ENCODE measurements at places on chromosomes 12 and 14.

DNA sequence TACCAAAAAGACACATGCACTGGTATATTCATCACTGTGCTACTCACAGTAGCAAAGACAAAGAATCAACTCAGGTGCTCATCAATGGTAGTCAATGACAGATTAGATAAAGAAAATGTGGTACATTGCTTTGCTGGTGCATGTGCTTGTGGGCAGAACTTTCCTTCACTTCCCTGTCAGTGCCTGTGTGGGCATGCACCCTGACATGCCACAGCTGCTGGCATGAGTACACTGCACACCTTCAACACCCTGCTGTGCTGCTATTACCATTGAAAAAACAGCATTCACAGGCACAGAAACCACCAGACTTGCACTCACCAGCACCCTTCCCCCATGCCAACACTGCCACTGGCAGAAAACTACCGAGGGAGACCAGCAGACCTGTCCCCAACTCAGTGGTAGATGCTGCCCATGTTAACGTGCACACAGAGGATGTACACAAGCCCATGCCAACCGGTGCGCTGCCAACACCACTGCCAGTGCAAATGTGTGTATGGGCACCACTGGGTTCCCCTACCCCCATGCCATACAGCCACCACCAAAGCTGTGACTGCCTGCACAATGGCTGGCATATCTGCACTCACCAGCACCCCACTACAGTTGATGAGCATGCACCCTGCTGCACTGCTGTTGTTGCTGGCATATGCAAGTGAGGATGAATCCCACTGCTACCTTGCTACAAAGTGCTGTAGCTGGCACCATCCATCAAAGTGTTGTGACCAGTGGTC lies 57.4 kb downstream of the APOBEC1 start:
- DNase-seq, result no peak

DNA sequence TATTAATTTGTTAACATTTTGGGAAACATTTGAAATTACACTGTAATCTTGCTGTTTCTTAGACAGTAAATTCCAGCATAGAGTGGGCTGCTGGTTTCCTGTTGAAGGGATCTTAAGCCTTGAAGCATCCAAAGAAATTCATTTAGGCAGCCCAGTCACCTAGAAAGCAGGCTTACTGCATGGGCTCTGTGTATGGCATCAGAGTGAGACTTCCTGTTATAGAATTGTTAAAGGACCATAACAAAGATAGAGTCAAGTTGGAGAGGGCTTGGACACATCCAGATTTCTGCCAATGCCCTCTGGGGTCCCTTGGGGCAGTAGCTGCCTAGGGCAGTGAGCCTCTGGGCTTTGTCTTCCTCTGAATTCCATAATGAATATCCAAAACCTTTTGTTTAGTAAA lies 149.2 kb downstream of the DYRK2 start:
- no peak for DNase-seq

GRCh38 chr12:85041395-85041794 lies 5.2 kb downstream of the LRRIQ1 start:
- no peak for DNase-seq

GRCh38 chr14:35004839-35005238 lies 22.0 kb downstream of the SRP54 start:
- DNase-seq, result no peak

- no peak for DNase-seq
These were observed 9.7 kb downstream of the SCN8A start for GRCh38 chr12:51600721-51601120.

DNA sequence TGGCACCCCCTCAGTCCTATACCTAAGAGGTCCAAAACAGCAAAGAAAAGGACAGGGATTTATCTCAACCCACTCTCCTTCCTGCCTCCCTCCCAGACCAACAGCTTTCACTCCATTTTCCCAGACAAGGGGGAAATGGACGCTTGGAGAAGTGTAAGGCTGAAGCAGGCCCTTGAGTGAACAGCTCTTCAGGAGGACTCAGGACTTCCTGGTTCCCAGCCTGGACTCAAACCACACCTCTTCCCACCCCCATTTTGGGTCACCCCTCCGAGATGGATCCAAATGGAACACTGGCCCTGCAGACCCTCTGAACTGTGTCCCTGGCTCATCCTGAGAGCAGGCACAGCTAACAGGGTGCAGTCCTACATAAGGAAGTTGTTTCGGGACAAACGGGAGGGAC lies 2.7 kb downstream of the KMT2D start:
- DNase-seq, result no peak

DNA sequence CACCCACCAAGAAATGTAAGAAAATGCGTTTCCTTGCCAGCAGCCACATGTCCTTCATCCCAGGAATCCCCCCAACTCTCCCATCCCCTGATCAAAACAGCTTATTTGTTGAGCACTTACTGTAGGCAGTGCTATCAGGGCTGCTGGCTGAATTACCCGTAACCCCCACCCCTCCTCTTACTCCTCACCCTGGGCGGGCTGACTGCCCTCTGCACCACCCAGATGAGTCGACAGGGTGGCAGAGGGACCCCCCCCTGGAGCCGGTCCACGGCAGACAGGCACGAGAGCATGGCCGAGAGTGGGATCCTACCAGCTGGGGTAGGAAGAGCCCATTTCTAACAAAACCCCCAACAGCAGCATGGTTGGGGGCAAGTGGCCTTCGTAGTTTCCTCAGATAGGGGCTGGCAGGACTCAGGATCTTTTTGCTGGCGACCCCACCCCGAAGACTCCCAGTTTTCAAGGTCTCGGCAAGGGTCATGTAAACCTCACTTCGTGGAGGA lies 1.1 kb upstream of the RHOF start:
- DNase-seq, result no peak

GRCh38 chr14:30355431-30355913 lies 203.5 kb upstream of the G2E3 start:
- DNase-seq, result no peak

- no peak for DNase-seq
These were observed 31.8 kb downstream of the AMN start for GRCh38 chr14:102954081-102954789.

GRCh38 chr12:123329799-123330198 lies 34.8 kb downstream of the SBNO1 start:
- no peak for DNase-seq

DNA sequence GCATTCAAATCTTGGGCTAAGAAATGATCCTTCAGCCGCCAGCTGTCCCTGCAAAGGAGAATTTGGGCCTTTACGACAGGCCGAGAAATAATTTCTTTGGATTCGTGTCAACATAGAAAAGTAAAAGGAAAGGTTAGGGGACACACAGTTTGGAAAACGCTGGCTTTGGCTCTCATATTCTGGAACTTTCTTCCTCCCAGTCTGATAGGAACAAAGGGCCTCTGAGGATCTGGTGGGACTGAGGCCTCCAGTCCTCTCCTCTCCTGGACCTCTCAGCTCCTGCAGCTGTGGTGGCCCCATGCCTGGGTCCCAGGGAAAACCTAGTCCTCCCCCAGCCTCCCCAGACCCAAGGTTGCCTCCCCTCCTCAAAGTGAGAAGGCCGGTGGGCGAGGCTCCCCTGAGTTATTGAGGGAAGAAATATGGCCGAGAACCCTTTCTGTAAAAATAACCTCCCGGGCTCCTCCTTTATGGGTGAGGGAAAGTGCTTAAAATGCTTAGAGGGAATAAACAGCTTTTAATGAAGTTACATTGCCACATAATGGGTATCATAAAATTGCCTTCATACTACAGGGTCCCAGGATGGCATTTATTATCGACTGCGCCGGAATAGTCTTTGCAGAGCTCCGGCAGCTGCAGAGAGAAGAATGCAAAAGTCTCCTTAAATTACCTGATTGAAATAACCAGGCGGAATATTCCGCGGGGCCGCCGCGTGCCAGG lies 188.3 kb downstream of the PHETA1 start:
- no peak for DNase-seq

DNA sequence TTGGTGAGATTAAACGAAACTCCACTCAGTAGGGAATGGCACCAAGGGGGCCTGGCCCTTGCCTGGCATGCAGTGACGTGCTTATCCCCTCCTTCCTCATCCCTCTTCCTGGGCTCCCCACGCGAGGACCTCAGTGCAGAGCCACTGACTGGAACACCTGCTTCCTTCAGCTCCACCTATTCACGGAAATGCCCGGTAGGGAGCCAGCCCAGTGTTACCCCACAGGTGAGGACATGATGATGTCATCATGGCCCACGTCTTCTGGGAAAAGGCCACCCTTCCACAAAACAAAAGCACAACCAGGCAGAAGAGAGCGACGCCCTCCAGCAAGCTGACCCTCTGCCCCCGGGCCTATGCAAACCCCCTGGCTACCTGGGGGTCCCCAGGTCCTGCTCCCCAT lies 42.1 kb downstream of the CCDC85C start:
- no peak for DNase-seq

GRCh38 chr12:84842406-84843013 lies 70.1 kb downstream of the SLC6A15 start:
- DNase-seq, result no peak

GRCh38 chr14:68182492-68182891 lies 362.9 kb downstream of the RAD51B start:
- DNase-seq, result no peak

DNA sequence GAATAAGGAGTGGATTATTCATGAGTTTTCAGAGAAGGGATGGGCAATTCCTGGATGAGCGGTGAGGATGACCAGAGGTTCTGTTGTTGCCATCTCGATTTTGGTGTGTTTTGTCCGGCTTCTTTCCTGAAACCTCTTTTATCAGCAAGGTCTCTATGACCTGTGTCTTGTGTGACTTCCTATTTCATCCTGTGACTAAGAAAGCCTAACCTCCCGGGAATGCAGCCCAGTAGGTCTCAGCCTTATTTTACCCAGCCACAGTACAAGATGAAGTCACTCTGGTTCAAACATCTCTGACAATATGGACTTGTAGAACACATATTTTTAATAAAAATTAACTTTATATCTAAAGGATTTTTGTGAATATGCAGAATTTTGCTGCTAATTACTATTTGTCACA lies 716.4 kb downstream of the FSCB start:
- DNase-seq, result no peak

DNA sequence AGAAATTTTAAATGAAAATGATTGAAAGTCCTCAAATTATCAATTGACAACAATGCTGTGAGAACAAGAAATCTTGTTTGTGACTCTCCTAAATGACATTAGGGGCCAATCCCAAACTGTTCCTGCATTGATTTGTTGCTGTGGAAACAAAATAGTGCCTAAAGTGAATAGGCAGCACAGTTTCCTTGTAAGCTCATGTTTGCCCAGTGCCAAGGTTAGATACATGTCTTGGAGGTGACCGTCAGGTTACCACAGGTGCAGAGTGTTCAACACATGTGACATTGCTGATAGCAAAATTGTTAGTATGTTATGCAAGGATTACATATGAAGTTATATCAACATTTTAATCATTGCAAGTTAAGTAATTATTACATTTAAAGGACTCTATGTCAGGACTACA lies 292.6 kb downstream of the ACSS3 start:
- DNase-seq, result no peak

GRCh38 chr12:5192726-5193125 lies 149.0 kb downstream of the KCNA5 start:
- no peak for DNase-seq

DNA sequence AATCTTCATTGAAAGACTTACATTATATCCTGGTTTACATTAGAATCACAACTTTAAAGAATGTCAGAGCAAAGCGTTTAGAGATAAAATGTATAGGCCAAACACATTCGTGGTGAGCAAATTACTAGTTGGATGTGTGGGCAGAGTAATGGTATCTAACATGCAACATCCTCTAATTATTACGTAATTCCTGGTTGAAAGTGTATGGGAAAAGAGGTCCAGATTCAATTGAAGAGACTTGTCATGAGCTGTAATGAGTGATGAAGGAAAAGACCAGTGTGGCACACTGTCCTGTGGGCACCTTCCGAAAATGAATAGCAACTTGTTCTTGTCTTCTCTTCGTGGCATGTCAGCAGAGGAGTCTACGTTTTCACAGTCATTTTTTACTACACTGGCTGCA lies 192.8 kb downstream of the LRIG3 start:
- peak; percentile 8 for DNase-seq

- DNase-seq, result no peak
These were observed 2.1 kb downstream of the TSPAN11 start for GRCh38 chr12:30928356-30929244.

Measured in brain pericyte (primary cell).